ENCODE measurements at places on chromosomes 13 and 19.
A peak's percentile ranks its signal among the peaks of the same experiment; 100 is the strongest.

DNA sequence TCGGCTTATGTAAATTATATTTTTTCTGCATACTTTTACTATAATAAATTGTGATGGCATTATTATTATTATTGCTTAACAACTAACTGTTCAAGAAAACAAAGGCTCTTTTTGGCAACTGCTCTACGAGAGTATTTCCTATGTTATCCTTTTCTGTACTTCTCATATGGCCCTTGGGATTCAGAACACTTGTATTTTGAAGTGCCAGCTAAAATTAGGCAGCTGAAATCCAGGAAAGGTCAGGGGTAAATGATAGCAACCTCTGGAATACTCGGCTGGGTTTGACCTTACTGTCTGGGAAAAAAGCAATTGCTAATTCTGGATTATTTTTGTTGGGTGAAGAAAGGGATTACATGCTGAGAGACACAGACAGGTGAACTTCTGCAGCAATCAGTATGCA is 23.9 kb downstream of the EDNRB start:
- DNase-seq: no peak

GRCh38 chr13:54486421-54487166 is 1458.0 kb downstream of the OLFM4 start:
- DNase-seq: no peak

DNA sequence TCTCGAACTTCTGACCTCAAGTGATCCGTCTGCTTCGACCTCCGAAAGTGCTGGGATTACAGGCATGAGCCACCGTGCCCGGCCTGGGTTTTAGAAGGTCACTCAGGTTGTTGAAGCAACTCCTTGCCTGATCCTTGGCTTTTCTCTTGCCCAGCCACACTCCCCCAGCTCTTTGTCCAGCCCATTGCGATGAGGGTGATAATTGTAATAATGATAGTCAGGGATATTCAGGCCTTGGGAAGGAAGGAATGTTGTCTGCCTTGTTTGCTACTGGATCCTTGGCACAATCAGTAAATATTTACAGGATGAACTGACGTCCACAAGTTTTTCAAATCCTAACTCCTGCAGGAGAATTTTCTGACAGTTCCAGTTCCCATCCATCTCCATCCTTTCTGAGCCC is 1.8 kb downstream of the THOP1 start:
- no peak for DNase-seq

DNA sequence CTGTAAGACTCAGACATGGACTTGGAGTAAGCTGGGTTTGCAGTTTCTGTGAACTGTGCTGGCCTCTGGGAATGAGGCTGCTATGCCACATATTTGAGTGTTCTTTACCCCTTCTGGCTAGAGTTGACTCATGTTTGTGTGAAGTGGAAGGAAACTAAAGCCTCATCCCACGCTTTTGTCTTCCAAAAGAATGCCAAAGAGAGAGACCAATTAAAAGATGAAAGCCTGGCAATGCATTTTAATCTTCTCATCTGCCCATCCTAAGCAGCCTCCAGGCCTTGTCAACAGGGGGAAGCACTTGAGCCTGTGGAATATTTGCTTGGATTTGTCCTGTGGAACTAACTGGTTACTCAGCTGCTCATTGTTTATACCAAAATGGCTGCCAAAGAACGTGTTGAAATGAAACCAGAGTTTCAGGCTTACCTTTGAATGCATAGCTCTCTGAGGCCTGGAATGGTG is 49.1 kb downstream of the LMO7 start:
- no peak for DNase-seq

GRCh38 chr19:29694669-29695627 is 20.1 kb downstream of the C19orf12 start:
- DNase-seq: peak; percentile 82

- peak; percentile 95 for DNase-seq
These were observed 7.3 kb upstream of the PTPRH start for GRCh38 chr19:55216461-55217198.

DNA sequence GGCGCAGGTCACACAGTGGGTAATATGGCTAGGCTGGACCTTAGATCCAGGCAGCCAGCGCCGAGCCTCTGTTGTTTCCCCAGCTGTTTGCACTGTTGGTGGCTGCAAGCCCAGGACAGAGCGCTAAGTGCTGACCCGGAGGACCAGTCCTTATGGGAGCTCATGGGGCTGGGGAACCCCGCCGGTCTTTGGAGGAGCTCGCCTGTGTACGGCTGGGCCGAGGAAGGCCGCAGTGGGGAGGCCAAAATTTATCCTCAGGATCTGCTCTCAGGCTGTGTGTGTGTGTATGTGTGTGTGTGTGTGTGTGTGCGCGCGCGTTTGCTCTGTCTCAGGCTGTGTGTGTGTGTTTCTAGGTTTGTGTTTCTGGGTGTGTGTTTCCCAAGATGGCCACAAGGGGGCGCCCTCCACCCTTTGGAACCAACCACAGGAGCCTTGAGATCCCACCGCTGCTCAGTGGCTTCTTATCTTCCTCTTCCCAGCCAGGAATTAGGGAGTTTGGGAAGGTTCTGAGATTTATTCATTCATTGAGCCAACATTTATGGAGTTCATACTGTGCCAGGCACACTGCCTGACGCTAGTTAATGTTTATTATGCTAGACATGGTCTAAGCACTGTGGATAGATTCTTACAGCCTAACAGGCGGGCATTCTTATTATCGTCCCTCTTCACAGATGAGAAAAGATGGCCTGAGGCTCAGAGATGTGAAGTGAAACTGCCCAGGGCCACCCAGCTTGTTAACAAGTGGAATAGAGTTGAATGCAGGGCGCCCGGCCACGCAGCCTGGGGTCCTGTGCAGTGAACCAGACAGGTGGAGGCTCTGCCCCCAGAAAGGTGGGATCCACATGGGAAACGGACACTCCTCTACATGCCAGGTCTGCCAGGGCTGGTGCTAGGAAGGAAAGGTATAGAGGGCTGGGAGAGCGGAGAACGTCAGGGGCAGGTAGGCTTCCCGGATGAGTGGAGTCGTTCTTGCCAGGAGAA is 13.0 kb downstream of the PGLYRP1 start:
- DNase-seq: peak; percentile 87

DNA sequence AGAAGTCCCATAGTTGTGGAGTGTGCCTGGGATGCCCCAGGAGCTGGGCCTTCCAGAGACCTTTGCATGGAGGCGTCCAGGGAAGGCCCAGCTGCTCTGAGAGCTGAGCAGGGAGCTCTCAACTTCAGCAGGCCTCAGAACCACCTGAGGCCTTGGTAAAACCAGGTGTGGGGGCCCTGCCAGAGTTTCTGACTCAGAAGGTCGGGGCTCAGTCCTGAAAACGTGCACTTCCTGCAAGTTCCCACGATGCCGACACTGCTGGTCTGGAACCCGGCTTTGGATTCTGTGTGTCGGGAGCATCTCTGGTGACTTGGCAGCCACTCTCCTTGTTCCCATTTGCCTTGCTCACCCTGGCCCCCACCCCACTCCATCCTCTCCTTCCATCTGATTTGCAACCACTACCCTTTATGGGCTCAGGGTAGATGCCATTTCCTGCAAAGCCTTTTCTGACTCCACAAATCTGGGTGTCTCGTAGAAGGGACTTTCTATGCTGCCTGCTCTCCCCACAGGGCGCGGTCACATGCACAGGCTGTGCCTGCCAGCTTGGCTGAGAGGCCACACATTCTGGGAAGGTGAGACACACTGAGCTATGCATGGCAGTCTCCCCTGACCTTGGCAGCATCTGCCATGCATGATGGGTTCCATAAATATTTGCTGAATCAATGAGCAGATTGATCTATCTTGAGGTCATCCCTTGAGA is 244.7 kb downstream of the COL4A1 start:
- DNase-seq: no peak

GRCh38 chr19:7355871-7356270 is 7.1 kb downstream of the ARHGEF18 start:
- DNase-seq: no peak

- peak; percentile 81 for DNase-seq
These were observed 24.1 kb upstream of the UBAC2 start for GRCh38 chr13:99176309-99177276.

DNA sequence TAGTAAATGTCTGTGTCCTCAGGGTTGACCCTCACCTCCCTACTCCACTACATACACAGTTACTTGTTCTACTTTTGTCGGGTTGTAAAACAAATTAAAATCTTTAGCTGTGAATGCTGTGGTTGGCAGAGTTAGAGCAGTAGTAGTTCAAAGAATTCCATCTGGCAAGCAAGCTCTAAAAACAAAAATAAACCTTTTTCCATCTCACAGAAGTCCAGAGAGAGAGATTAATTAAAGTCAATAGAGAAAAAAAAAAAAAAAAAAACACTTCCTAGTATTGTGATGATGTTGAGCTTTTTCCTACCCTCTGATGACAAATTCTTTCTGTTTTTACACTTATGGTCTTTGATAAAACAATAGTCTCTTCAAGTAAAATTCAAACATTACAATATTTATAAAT is 338.4 kb downstream of the PCDH17 start:
- peak; percentile 3 for DNase-seq

- no peak for DNase-seq
These were observed 53.7 kb downstream of the DPF1 start for GRCh38 chr19:38170334-38170733.

DNA sequence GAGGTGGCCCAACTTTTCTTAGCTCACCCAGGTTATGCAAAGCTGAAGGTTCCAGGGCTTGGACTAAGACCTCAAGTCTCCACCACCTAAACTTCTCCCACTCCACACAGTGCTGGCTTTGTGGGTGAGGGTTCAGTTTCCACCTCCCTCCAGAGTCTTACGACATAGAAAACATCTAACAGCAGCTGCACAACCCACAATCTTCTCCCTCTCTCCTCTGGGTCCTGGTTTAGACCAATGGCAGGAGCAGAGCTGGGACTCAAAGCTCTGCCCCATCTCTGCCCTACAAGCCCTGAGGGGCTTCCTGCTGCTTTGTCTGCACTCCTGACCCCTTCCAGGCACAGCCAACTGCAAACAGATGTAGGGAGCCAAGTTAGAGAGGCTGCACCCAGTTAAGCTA is 16.0 kb downstream of the IRGC start:
- no peak for DNase-seq

- no peak for DNase-seq
These were observed 8.9 kb upstream of the BAX start for GRCh38 chr19:48945817-48946216.

DNA sequence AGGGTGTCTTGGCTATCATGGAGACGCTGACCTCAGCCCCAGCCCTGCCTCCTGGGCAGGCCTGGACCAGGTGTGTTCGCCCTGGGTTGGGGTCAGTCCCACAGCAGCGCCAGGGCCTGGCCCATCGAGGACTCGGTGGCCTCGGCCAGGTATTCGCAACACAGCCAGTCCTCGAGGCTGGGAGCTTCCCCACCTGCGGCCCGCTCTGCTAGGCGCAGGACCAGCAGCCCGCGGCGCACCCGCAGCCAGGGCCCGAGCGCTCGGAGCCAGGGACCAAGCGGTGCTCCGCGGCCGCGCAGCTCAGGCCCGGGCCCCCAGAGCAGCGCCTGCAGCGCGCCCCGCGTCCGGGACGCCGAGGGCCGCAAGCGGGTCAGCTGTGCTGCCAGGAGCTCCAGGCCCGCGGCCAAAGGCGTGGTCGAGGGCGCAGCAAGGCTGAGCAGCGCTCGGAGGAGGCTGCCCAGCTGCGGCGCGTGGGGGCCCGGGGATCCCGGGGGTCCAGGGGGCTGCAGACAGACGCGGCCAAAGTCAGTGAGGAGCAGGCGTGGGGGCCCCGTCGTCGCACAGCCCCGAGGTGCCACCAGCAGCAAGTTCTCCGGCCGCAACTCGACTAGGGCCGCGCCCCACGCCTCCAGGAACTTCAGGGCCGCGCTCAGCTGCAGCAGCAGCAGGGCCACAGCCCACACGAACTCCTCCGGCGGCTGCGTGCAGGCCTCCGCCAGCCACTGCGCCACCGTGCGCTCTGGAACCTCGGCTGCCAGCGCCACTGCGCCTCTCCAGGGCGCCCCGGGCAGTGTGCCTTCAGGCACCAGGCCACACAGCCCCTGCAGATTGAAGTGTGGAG is 6.2 kb downstream of the PEAK3 start:
- DNase-seq: peak; percentile 63

DNA sequence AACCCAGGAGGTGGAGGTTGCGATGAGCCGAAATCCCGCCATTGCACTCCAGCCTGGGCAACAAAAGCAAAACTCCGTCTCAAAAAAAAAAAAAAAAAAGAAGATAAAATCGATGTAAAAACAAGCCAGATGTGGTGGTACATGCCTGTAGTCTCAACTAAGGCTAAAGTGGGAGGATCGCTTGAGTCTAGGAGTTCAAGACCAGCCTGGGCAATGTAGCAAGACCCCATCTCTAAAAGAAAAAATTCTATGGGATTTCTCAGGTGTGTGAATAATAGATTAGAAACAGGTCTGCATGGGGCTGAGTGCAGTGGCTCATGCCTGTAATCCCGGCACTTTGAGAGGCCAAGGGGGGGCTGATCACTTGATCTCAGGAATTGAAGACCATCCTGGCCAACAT is 11.1 kb downstream of the PGPEP1 start:
- no peak for DNase-seq

DNA sequence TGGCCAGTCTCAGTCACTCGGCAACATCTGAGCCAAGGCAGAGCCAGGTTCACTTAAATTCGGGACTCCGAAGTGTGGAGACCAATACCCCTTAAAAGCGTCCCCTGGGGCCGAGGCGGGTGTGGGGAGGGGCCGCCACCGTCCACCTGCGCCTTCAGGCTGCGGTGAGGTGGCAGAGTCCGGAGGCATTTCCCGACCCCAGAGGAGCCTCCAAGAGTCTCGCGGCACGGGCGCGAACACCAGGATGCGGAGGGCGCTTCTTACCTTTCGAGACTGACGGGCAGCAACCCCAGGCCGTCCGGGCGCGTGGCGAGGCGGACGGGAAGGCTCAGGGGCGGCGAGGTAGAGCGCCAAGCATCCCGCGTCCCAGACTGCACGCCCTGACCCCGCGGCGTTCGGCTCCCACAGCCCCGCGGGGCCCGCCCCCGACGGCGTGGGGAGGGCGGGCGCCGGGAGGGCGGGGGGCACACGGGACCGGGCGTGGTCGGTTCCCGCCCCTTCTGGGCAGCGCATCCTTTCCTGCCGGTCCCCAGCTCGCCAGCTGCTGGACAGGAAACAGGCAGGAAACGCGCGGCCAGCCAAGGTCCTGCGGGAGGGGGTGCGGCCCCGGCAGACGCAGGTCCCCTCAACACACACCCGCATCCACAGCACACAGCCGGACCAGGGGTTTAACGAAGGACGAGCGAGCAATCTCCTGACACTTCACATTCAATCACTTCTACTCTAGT is at the start of gene THSD1:
THSD1 (minus strand) TSS at position 406 of the 728 bp plus-strand sequence. CDS start 3,572 bp downstream, outside the sequence.
- peak; percentile 38 for DNase-seq

GRCh38 chr13:41127701-41128100 is 4.9 kb downstream of the KBTBD6 start:
- no peak for DNase-seq

GRCh38 chr19:55464662-55465054 is at the start of gene C19orf85:
TSS of gene C19orf85 (minus strand) at chr19:55464751. CDS start at chr19:55464554, 197 bp downstream.
- DNase-seq: no peak

GRCh38 chr13:67943116-67943515 is 713.0 kb upstream of the PCDH9 start:
- DNase-seq: no peak

DNA sequence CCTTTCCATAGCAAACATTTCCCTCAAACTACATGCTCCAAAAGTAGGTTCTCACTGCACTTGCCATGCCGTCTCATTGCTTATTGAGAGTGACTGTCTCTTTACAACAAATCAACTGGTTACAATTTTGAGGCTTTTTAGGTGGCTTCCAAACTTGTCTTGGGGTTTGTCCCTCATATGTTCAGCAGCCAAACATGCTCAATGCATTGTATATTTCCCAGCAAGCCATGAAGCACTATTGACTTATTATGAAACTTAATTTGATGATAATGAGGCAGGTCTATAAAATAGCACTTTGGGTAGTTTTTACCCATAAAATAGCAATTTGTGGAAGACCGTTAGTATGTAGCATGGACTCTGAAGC is 78.2 kb downstream of the LRCH1 start:
- DNase-seq: no peak

- no peak for DNase-seq
These were observed 88.3 kb upstream of the PCDH9 start for GRCh38 chr13:67318398-67318797.

- peak; percentile 51 for DNase-seq
These were observed 20.0 kb downstream of the RAB20 start for GRCh38 chr13:110541526-110541920.

All from stomach (tissue), 19 donors.